ENCODE measurements at places on chromosomes 2 and 18.

GRCh38 chr2:48601349-48601748 lies 16.3 kb upstream of the GTF2A1L start:
- no peak overlapping the region for H3K4me3 ChIP-seq
- no peaks in the 10 kb centered on the region for H3K4me1 ChIP-seq
- H3K27me3 ChIP-seq = peaks cover 4% of the 10 kb centered on the region
- no peak overlapping the region for H3K27ac ChIP-seq
- no peak for DNase-seq

DNA sequence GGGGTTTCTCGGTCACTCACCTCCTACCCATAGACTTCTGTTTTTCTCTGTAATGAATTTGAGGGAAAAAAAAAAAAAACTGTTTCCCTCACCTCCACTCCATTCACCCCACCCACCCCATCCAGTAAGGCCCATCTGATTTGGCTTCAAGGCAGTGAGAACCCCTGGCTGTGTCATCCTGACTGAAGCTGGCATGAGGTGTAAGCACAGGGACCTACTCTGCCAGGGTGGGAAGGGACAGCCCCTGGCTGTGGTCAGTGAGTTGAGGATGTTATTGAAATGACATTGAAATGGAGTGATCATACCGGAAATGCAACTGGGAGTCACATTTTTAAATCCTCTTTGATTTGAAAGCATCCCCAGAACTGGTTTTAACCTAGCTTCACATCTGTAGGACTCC lies 19.1 kb upstream of the BCL2L11 start:
- peaks cover 5% of the 10 kb centered on the region for H3K27me3 ChIP-seq
- peaks cover 11% of the 10 kb centered on the region for H3K4me1 ChIP-seq
- no peak overlapping the region for H3K27ac ChIP-seq
- no peaks in the 10 kb centered on the region for H3K36me3 ChIP-seq
- H3K4me3 ChIP-seq = no peak overlapping the region

GRCh38 chr2:233464056-233464455 lies 102.5 kb downstream of the USP40 start:
- H3K27ac ChIP-seq = no peak overlapping the region
- H3K27me3 ChIP-seq = no peaks in the 10 kb centered on the region
- DNase-seq = no peak
- no peak overlapping the region for H3K4me3 ChIP-seq
- H3K36me3 ChIP-seq = peaks cover 4% of the 10 kb centered on the region

- peaks cover 17% of the 10 kb centered on the region for H3K36me3 ChIP-seq
- no peaks in the 10 kb centered on the region for H3K27me3 ChIP-seq
- H3K4me1 ChIP-seq = peaks cover 12% of the 10 kb centered on the region
- no peak for DNase-seq
- H3K4me3 ChIP-seq = no peak overlapping the region
Observed at GRCh38 chr2:126699716-126700581, 44.0 kb downstream of the GYPC start.

GRCh38 chr2:52342458-52342857 lies 1310.5 kb upstream of the NRXN1 start:
- H3K27me3 ChIP-seq = no peaks in the 10 kb centered on the region
- no peak for DNase-seq
- H3K4me1 ChIP-seq = no peaks in the 10 kb centered on the region
- no peaks in the 10 kb centered on the region for H3K36me3 ChIP-seq

DNA sequence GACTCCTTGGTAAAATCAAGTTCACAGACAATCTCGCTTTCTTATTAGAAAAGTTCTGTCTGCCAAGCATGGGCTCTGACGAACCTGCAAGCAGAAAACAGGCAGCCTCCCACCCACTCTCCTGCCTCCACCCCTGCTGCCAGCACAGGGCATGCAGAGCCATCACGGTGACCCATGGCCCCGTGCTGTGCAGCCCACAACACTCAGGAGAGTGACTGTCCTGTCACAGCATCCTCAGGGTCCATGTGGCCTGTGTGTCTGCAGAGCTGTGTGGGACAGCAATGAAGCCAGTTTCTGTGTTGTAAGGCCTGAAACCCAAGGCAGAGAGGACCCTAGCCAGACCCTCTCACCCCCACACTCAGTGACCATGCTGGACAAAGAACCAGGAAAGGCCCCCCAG lies 46.2 kb downstream of the TFCP2L1 start:
- H3K4me3 ChIP-seq = no peak overlapping the region
- no peak for DNase-seq
- no peaks in the 10 kb centered on the region for H3K36me3 ChIP-seq
- peaks cover 6% of the 10 kb centered on the region for H3K27me3 ChIP-seq
- H3K4me1 ChIP-seq = peaks cover 2% of the 10 kb centered on the region

- H3K4me1 ChIP-seq = no peaks in the 10 kb centered on the region
- DNase-seq = no peak
- no peak overlapping the region for H3K4me3 ChIP-seq
- peaks cover 15% of the 10 kb centered on the region for H3K27me3 ChIP-seq
- H3K27ac ChIP-seq = no peak overlapping the region
Observed at GRCh38 chr2:10934979-10935350, 23.2 kb downstream of the KCNF1 start.

DNA sequence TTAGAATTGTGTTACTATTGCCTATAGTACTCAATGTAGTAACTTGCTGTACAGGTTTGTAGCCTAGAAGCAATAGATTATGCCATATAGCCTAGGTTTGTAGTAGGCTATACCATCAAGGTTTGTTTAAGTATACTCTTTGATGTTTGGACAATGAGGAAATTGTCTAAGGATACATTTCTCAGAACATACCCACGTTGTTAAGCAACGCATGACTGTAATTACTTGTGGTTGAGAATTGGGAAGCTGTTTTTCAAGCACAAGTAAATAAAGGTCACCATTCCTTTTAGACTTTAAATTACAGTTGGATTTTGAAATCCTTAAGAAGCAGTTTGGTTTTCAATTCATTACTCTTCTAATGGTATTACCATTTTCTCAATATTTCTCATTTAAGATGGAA lies 89.8 kb upstream of the KCNH7 start:
- no peak overlapping the region for H3K27ac ChIP-seq
- H3K4me3 ChIP-seq = no peak overlapping the region
- DNase-seq = no peak
- H3K27me3 ChIP-seq = no peaks in the 10 kb centered on the region
- H3K4me1 ChIP-seq = no peaks in the 10 kb centered on the region
- H3K36me3 ChIP-seq = no peaks in the 10 kb centered on the region

DNA sequence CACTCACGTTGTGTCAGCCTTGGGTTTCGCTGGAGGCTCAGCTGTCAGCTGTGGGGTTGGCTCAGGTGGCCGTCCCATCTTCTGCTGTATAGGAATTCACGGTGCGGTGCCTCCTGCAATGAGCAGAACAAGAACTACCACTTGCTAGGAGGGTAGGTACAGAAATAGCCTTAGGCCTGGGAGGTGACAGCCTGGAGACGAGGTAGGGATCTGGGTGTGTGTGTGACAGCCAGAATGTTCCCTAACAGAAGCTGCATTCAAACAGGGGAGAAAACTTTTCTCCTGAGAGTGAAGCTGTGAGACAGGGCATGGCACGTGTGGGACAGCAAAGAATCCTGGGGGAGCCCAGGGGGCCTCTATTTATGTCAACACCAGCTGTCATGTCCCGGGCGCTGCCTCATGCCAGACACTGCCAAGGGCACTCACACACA lies 8.4 kb upstream of the MAL start:
- H3K27me3 ChIP-seq = no peaks in the 10 kb centered on the region
- no peak overlapping the region for H3K4me3 ChIP-seq
- H3K4me1 ChIP-seq = peaks cover 15% of the 10 kb centered on the region
- no peak overlapping the region for H3K27ac ChIP-seq

DNA sequence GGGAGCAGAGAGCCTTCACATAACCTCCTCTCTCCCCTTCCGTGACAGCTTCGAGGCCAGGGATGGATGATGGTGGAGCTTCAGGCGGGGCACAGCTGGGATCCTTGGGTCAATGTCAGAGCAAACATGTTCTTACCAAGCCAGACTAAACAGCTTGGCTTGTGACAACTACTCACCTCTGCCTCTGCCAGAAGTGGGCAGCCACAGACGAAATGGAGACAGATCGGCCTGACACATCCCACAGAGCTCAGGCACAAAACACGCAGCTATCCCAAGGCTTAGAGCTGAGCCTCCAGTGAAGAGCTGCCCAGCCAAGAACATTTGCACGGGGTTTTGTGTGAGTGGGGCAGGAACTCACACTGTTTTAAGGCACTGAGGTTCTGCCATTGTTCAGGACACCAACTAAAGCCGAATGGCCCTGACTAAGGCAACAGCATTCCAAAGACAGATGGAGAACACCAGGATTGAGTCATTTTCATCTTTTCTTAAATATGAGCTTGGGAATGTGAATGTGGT lies 12.8 kb downstream of the PXDN start:
- H3K4me1 ChIP-seq = no peaks in the 10 kb centered on the region
- no peak for DNase-seq
- no peaks in the 10 kb centered on the region for H3K27me3 ChIP-seq
- H3K4me3 ChIP-seq = no peak overlapping the region
- no peaks in the 10 kb centered on the region for H3K36me3 ChIP-seq

GRCh38 chr2:128602699-128603101 lies 284.0 kb upstream of the HS6ST1 start:
- no peaks in the 10 kb centered on the region for H3K4me1 ChIP-seq
- H3K27ac ChIP-seq = no peak overlapping the region
- H3K36me3 ChIP-seq = no peaks in the 10 kb centered on the region
- no peak for DNase-seq
- H3K27me3 ChIP-seq = no peaks in the 10 kb centered on the region
- H3K4me3 ChIP-seq = no peak overlapping the region

GRCh38 chr2:15378148-15378908 lies 182.8 kb downstream of the NBAS start:
- peaks cover 36% of the 10 kb centered on the region for H3K36me3 ChIP-seq
- H3K27ac ChIP-seq = no peak overlapping the region
- DNase-seq = no peak
- H3K4me3 ChIP-seq = no peak overlapping the region
- no peaks in the 10 kb centered on the region for H3K27me3 ChIP-seq

DNA sequence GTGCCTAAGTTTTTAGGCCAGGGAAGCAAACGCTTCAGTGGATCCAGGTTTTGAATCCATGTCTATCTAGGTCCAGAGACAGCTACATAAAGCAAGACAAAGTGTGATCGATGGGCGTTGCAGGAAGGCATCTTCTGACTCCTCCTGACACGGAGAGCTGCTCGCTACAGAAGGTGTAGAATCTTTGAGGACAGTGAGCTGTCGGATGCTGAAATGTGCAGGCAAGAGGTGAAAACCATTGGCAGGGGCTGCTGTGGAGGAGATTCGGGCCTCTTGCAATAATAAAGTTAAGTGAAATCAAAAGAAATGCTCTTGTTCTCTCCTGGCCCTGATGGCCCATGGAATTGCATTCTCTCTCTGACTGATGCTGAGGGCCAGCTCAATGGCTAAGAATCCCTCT lies 336.2 kb downstream of the CYRIA start:
- H3K27me3 ChIP-seq = peaks cover under 1% of the 10 kb centered on the region
- H3K27ac ChIP-seq = no peak overlapping the region
- no peaks in the 10 kb centered on the region for H3K36me3 ChIP-seq
- no peak overlapping the region for H3K4me3 ChIP-seq
- no peaks in the 10 kb centered on the region for H3K4me1 ChIP-seq

DNA sequence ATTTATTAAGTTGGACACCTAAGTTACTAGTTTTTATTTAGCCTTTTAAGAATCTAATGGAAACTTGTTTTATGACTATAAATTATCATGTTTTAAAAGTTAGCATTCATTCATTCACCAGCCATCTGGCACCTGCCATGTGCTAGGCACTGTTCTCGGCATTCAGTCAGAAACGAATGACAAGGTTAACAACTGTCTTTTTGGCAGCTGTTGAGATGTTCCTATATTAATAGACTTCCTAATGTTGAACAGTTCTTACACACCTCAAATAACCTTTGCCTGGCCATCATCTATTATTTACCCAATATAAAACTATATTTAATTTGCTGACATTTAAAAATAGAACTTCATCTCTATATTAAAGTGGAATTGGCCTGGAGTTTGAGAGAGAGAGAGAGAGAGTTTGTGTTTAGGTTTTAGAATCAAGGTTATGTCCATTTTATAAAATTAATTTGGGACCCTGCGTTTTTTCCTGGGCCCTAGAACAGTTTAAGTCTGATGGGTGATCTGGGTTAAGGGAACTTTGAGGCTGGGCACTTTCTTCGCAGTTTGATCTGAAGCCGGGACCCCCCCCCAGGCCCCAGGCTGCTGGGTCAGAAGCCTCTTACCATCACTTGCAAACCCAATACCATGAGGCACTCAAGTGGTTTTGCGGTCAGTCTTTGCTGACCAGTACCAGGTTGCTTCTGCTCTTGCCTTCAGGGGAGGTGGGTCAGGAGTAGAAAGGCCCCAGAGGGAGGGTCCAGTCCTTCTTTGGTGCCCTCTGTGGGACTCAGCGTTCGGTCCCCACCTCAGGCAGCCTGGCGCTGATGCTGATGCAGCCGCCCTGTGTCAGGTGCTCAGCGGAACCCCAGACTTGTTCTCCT lies 48.3 kb upstream of the ASB1 start:
- H3K27ac ChIP-seq = no peak overlapping the region
- H3K36me3 ChIP-seq = peaks cover 15% of the 10 kb centered on the region
- DNase-seq = no peak
- no peaks in the 10 kb centered on the region for H3K27me3 ChIP-seq

GRCh38 chr18:69490813-69491212 lies 90.1 kb downstream of the DOK6 start:
- H3K36me3 ChIP-seq = peaks cover 6% of the 10 kb centered on the region
- H3K27ac ChIP-seq = no peak overlapping the region
- no peak for DNase-seq

DNA sequence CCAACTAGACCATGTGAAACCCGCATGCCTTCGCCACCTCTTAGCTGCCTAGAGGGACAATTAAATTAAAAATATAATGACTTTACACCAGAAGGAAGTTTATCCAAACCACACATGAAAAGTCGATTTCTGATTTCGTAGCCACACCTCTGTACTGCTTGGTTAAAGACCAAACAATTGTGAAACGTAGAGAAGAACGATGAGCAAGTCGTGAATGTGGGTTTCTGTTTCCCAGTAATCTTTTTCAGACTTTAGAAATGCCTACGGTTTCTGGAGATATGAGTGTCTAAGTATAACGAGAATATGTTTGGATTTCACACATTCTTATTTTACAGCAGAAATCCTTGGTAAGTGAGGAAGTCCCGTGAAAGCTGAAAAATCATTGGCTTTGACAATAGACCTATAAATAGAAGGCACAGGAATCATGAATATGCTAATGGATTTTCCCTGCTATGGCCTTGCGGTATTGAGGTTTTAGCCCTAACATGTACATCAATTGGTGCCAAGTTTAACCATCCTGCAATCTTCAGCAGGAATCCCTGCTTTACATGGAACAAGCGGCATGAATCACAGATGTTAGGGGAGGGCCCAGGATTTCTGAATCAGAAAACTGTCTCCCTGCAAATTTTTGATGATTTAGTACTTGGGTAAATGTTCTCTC lies 105.6 kb downstream of the TTC32 start:
- no peaks in the 10 kb centered on the region for H3K4me1 ChIP-seq
- H3K4me3 ChIP-seq = no peak overlapping the region
- no peak overlapping the region for H3K27ac ChIP-seq
- H3K36me3 ChIP-seq = no peaks in the 10 kb centered on the region
- H3K27me3 ChIP-seq = peaks cover 7% of the 10 kb centered on the region
- no peak for DNase-seq

- no peaks in the 10 kb centered on the region for H3K36me3 ChIP-seq
- H3K27me3 ChIP-seq = no peaks in the 10 kb centered on the region
- peaks cover 4% of the 10 kb centered on the region for H3K4me1 ChIP-seq
Observed at GRCh38 chr2:17757321-17757720, 3.4 kb downstream of the GEN1 start.
